ENCODE measurements at places on chromosomes 5 and 9. TPM values are rescaled to one million over a fixed set of nuclear protein-coding genes. Genes with fewer than 3 reads are reported as not detected.

- no peak for DNase-seq
Observed at GRCh38 chr9:80449513-80449912, 877.7 kb downstream of the TLE4 start.

- no peak for DNase-seq
Observed at GRCh38 chr5:130642461-130642860, 522.6 kb downstream of the HINT1 start.

IFNB1 gene
- polyA plus RNA-seq, result not detected

GRCh38 chr5:77277759-77278158, 67.3 kb downstream of the PDE8B start:
- DNase-seq, result no peak

DNA sequence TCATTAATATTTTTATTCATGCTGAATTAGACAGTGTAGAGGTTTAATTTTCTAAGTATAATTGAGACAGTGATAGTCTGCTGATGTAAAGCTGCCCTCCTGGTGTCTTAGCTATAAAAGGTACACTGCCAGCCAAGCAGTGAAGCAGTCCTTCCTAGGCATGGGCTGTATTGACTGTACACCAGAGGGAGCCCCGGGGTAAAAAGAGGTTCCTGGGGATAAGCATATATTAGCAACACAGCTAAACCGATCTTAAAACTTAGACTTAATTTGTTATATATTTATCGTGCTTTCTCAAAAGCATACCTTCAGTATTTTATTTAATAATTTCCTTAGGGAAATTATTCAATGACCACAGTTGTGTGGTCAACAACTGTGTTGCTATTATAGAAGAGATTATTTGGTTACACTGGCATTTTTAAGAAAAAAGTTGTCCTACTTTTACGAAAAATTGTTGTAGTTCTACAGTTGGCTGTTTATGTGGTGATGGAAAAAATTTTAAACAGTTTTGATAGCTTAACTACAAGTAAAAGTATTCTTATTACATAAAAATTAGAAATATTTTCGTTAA, 68.8 kb downstream of the ELL2 start:
- DNase-seq, result no peak

PIP5K1B gene
- polyA plus RNA-seq, result not detected

- DNase-seq, result no peak
Observed at GRCh38 chr5:90307782-90308181, 101.8 kb downstream of the CETN3 start.

DNA sequence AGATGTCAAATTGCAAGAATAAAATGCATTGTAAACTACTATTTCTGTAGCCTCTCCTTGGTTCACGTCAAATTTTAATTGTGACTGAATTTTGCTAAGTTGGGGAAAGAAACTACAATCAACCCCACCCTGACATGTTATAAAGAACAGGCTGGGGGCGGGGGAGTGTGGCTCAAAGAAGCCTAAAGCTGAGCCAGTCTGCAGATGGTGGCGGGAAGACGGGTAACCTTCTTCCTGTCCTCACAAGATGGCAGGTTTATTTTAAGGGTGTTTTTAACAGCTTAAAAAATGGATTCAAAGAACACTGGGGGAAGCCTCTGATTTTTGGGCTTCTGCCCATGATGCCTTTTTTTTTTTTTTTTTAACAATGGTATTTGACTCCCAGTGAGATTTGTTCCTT, 68.5 kb upstream of the MELK start:
- DNase-seq, result no peak

SH3RF2 gene
- 0.87 TPM for polyA plus RNA-seq

DNA sequence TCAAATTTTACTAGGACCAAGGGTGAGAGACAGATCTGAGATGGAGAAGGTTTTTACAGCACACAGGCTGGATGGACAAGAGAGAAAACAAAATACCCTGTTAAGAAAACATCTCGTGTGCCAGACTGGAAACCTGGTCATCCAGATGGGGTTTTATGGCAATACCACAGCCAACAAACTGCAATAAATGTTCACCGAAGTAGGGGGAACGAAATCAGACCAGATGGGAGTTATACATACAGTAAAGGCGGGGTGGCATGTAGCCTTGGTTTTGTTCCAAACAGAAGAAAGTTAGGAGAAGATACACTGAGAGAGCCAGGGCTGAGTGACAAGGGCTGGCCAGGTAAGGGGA, 63.3 kb downstream of the DCP2 start:
- no peak for DNase-seq

DNA sequence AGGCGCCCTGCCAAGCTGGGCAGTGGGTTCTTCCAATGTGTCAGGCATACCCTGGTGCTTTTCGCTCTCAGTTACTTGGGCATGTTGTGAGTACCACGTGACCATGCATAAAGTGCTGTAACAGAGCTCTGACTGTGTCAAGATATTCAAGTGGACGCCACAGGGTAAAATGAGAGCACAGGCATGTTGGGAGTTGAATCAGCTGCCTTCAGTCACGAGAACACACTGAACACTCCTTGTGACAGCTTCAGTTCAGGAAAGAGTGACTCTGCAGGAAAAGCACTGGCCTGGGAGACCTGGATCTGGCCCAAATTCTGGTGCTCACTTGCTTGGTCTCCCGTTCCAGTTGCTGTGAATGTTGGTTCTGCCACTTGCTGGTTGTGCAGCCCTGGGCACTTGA, 5.1 kb downstream of the MLANA start:
- DNase-seq, result no peak

DNA sequence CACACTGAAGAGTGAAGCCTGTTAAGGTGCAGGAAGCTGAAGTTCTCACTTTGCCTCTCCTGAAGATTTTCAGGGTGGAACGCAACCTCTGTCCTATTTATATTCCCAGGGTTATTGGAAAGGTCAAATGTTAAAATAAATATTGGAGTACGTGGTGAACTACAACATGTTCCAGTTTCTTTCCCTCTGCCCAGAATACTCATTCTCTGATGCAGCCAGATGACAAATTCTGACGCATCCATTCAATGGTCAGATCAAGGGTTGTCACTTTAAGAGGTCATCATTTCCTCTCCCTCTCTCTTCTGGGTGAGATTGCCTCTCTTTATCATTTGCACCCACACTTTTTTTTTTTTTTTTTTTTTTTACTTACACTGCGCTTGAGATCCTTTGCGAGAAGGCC, 277.1 kb downstream of the BRINP1 start:
- DNase-seq, result no peak

GRCh38 chr9:31541721-31542281, 842.6 kb upstream of the ACO1 start:
- no peak for DNase-seq

DNA sequence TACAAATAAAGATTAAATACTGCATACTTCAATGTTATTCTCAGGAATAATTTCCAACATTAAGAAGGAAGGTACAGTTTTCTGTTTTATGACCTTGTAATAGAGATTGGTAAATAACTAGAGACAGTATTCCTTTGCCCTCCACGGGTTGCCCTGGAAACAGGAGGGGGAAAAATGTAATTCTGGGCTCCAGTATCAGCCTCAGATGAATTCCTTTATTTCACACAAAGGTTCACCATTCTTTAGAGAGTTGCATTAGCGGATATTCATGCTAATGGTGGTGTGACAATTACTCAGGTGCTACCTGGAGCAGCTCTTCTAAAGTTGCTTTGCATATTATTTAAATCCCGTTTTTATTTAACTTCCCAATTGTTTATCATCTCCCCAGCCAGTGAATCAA, 42.6 kb downstream of the CETN3 start:
- no peak for DNase-seq

TMEM174 gene
- polyA plus RNA-seq, result not detected

BRD9 gene
- 10.6 TPM for polyA plus RNA-seq

GRIN3A gene
- polyA plus RNA-seq, result not detected
